ENCODE measurements at places on chromosomes 2 and 18.

- no peak for DNase-seq
Measured at GRCh38 chr2:196836440-196836839, 27.3 kb upstream of the C2orf66 start.

- DNase-seq = no peak
Measured at GRCh38 chr18:6495536-6495935, 80.8 kb upstream of the L3MBTL4 start.

GRCh38 chr18:57798713-57799373 is 4.3 kb downstream of the ATP8B1 start:
- DNase-seq = no peak

GRCh38 chr2:177758591-177759371 is 313.8 kb downstream of the PDE11A start:
- DNase-seq = no peak

GRCh38 chr2:23828256-23828980 is 98.5 kb downstream of the ATAD2B start:
- no peak for DNase-seq

DNA sequence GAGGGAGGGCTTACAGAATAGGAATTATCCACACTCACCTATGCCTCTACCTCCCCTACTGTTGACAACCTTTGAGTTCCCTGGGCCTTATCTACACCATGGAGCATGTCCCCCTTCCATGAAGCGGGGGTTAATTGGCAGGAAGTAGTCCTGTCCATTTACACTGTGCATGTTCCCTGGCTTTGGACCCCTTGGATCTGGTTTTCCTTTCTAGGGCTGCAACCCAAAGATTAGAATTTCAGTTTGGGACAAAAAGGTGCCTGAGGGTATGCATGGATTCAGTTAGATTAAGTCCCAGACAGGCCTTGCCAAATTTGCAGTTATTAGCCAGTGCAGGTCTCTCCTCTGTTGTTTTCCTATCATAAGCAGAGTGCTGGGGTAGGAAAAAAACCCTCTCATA is 180.3 kb downstream of the CMPK2 start:
- DNase-seq = no peak

DNA sequence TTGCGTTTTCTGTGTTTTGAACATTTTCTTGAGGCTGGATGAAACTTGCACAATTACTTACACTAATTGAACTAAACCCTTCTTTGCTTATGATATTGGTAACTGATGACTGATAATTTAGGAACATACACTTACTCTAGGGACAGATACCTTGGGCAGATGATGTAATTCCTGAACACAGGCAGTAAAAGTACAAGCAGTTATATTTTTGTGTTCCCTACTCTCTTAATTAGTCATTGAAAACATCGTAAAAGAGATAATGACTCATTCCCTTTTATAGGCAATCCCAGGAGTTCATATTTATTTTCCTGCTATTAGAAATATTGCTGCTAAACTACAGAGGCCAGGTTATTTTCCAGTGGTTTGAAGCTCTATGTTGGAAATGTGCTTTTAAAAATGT is 46.4 kb downstream of the CCDC85A start:
- DNase-seq = no peak

DNA sequence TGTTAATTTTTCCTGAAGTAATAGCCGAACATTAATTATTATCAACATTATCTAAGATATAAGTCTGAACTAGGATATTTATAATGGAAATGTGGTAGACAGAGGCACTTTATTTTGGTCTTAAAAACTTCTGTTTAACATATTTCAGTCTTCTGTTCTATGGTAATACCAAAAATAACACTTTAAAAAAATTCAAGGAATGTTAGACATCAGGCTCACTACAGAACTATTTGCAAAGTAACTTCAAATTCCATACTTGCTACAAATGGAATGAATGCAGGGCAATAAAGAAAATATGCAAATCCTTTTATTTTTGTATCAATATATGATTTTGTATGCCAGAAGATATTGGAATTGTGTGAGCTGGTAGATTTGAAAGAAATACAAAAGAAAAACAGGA is 345.5 kb upstream of the DSEL start:
- DNase-seq = no peak

DNA sequence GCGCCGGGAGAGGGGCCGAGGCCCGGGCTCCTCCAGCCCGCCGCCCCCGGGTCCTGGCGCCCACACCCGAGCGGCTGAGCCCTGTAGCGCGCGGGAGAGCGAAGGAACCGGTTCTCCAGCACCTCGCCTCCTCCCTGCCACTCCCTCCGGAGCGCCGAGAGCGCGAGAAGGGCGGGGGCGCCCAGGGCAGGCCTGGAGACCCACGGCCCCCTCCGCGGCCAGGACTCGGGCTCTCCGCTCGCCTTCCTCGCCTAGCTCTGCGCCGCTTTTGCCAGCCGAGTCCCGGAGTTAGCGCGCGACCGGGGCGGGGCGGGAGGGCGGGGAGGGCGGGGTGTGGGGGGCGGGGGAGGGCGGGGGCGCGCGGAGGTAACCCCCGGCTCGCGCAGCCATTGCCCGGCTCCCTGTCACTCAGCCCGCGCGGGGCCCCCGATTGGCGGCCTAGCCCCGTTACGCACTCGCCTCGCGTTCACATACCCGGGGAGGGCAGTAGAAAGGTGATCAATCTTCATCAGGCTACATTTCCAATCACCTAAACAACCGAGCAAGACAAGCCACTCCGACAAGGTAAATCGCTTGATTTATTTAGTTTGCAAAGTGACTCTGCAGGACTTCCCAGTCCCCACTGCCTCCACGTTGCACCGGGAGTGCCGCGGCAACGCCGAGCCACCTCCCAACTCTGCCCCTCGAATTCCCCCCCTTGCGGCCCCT is at the start of gene OTX1:
OTX1 (plus strand) TSS at position 497 of the 708 bp plus-strand sequence. CDS start 2,161 bp downstream, outside the sequence.
- DNase-seq = no peak

DNA sequence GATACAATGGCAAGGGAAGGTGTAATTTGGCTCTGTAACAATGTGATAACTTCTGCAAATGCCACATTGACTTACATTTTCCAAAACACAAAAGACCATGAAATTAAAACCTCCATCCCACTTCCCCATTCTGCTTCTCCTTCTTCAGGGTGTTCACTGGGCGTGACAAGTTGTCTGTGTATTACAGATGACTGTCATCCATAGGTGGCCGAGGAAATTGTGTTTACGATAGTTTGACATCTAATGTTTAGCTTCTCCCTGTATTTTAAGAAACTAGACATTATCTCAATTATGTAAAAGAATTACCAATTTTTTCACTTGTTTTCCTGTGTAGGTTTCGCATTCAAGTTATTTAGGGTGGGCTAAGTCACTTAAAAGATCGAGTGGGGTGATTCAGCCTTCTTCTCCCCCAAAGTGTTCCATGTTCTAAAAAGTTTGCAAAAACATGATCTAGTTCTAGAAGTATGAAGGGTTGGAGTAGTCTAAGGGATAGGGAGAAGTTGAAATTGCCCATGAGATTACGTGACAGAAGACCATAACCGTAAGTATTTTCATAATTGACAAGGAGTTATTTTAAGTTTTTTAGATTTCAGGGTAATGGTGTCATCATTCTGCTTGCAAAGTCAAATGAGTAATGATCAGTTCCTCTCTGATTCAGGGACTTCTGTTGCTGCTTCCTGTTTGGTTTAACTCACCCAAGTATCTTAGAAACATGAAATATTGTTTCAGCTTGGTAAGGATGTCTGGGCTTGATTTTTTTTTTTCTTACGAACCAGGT is 25.2 kb upstream of the CYTIP start:
- no peak for DNase-seq

- no peak for DNase-seq
Measured at GRCh38 chr2:9235147-9236044, 28.8 kb downstream of the ASAP2 start.

DNA sequence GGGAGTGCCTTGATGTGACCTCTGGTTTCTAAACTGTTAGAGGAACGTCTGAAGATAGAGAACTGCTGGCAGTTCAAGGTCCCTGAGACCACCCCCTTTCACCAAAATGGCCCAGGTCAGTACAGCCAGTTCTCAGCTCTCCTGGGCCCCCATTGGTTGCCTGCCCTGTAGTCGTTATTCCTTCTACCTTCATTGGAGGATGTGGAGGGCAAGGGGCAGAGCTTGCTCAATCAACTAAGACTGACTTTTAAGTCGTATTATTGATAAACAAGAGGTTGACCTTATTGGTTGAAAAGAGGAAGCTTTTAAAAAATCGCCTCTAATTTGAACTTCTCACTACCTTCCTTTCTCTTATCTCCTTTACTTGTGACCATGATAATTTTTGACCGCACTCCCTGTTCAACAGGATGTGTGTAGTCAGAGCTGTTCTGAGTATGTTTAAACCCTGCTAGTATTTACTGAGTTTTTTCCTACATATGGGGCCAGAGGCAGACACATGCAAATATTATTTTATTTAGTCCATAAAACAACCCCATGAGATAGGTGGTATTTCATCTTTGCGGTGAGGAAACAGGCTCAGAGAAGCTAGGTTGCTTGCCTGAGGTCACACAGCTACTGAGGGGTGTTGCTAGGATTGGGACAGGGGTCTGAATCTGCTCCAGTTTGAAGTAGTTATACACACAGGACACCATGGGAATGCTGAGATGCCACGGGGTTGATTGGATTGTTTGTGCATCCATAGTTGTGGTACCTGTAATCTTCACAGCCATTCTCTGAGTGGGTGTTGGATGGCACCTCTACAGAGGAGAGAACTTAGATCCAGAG is 65.9 kb downstream of the TMEM247 start:
- DNase-seq = no peak

- DNase-seq = no peak
Measured at GRCh38 chr2:111694700-111695101, 189.3 kb downstream of the ANAPC1 start.

GRCh38 chr2:164960159-164960558 is 4.8 kb upstream of the SLC38A11 start:
- no peak for DNase-seq

- no peak for DNase-seq
Measured at GRCh38 chr2:33081691-33082090, 134.9 kb downstream of the LTBP1 start.

GRCh38 chr18:58639751-58640427 is 11.0 kb upstream of the ALPK2 start:
- no peak for DNase-seq

DNA sequence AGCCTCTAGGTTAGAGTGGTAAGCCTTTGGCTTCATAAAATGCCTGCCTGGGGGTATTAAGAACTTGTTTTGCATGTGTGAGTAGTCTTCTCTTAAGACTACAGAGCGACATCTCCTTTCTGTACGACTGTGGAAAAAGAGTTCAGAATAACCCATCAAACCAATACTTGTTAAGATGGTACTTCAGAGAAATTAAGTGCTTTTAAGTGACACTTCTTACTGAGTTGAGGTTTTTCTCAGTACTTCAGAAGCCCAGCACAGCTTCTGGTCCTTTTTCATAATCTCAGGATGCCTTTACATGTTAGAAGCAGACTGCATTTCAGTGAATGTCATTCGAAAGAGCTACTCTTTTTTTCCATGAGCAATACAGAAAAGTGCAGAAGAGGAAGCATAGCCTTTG is 10.8 kb downstream of the XRCC5 start:
- DNase-seq = no peak

DNA sequence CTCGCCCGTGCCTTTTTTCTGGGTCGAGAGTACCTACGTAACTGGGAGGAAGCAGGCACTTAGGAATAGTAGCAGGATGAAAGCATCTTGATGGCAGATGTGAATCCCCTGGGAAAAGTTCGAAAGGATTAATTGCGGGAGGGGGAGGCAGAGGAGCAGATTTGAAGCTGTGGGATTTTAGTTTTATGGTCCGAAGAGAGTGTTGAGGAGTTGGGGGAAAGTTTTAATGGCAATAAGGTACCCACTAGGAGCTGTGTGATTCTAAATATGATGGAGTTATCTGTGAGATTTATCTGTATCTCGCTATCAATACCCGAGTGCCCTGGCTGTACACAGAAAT is 1.1 kb downstream of the AGFG1 start:
- DNase-seq = no peak

GRCh38 chr2:3986530-3987258 is 283.3 kb downstream of the DCDC2C start:
- no peak for DNase-seq

- DNase-seq = no peak
Measured at GRCh38 chr2:134522496-134523455, 196.0 kb downstream of the TMEM163 start.

DNA sequence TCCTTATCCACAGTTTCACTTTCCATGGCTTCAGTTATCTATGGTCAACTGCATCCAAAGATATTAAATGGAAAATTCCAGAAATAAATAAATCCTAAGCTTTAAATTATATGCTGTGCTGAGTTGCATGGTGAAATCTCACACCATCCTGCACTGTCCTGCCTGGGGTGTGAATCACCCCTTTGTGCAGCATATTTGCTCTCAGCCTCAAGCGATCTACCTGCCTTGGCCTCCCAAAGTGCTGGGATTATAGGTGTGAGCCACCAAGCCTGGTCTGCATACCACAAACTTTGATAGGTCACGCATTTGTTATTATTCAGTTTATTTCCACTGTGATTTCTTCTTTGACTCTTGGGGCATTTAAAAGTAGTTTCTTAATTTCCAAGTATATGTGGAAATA is 117.2 kb downstream of the SPIRE1 start:
- DNase-seq = no peak

GRCh38 chr18:32753656-32754260 is 19.1 kb downstream of the KLHL14 start:
- DNase-seq = no peak

- no peak for DNase-seq
Measured at GRCh38 chr2:43448822-43449110, 147.1 kb downstream of the THADA start.

GRCh38 chr2:137968477-137969417 is 4.5 kb downstream of the HNMT start:
- DNase-seq = no peak

GRCh38 chr18:24741965-24742724 is 281.7 kb downstream of the HRH4 start:
- no peak for DNase-seq

GRCh38 chr2:170887496-170887895 is 41.6 kb upstream of the GORASP2 start:
- no peak for DNase-seq

- no peak for DNase-seq
Measured at GRCh38 chr2:104844807-104845551, 8.9 kb upstream of the POU3F3 start.

DNA sequence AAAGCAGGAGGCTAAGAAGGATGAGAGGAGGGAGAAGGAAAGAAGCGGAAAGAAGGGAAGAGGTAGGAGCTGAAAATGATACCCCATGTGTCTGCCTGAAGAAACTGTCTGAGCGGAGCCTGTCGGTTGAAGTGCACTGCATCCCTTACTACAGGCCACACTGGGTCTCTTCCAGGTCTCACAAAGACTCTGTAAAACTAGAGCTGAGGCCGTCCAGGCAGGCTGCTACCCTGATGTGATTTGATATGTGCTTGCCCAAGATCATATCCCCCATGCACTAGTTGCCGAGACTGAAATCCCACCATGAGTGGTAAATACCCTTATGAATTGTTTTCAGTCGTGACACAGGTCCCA is 134.4 kb downstream of the MAIP1 start:
- no peak for DNase-seq

- no peak for DNase-seq
Measured at GRCh38 chr2:226701052-226701451, 98.6 kb downstream of the IRS1 start.

GRCh38 chr2:26997394-26997793 is 27.0 kb downstream of the MAPRE3 start:
- DNase-seq = no peak

GRCh38 chr2:97996679-97997078 is 931 bp upstream of the TMEM131 start:
- DNase-seq = no peak

- DNase-seq = no peak
Measured at GRCh38 chr2:61969376-61969775, 63.9 kb downstream of the COMMD1 start.

Data from T-helper 9 cell (primary cell).